ENCODE measurements at places on chromosomes 13 and 19.
A peak's percentile ranks its signal among the peaks of the same experiment; 100 is the strongest.

DNA sequence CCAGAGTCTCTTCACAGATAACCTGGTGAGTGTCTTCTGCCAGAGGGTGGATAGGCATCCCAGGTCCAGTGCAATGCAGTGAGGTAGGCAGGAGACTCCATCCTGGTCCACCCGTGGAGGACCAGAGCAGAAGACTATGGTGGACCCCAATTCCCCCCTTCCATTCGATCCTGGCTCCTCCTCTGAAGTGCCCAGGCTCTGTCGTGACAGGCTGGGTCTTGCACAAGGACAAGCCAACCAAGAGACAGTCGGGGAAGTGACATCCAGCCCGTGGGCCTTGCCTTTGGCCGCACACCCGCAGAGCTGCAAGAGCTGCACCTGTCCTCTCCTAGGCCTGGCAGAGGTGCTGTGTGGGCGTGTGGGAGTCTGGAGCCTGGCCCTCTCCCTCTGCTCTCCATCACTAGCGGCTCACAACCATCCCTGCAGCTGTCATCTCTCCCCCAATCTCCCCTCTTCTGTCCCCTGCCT, 3.1 kb downstream of the ZNF784 start:
- DNase-seq, result no peak

DNA sequence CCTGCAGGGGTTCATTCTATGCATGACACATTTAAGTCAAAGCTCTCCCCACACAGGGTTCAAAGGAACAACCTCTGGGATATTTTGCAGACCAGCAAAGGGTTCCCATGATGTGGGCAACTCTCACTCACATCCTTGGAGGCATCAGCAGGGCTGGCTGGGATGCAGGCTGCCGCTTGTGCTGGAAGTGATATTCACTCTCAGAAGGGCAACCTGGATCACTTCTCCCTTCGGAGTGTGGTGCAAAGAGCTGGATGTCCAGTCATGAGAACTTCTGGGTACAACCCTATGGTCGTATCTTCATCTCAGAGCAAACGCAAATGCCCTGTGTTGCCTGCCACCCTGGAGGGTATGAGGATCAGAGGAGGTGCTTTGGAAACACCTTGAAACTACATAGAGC, 98.6 kb downstream of the ZDHHC20 start:
- DNase-seq, result no peak

DNA sequence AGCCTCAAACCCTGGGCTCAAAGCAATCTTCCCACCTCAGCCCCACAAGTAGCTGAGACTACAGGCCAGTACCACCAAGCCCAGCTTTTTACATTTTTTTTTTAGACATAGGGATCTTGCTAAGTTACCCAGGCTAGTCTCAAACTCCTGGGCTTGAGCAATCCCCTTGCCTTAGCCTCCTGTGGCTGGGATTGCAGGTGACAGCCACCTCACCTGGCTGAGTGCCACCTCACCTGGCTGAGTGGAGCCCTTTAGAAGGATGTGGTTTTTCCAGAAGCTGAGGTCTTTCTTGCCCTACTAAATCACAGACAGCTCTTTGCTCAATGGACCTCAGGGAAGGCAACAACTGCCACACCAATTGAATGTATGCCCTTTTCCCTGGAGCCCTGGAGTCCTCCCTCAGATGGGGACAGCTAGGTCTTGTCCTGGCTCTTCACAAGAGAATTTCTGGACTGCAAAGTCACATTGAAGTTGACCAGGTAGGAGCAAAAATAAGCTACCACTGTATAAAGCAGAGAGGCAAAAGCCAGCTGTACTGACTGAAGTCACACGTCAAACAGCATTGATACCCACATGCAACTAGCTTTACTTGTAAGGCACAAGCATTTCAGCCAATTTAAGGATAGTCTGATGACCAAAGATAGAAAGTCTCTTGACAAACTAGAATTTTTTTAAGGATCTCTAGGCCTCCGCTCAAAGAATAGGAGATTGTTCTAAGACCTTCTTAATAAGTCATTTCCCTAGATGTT, 14.0 kb downstream of the PDX1 start:
- no peak for DNase-seq

GRCh38 chr19:10565567-10566407, at the start of gene KRI1:
Gene KRI1, minus strand, starts transcription at chr19:10566010. Its CDS starts 11 bp downstream, at chr19:10565999.
- DNase-seq, result peak; percentile 91

- no peak for DNase-seq
Measured at GRCh38 chr13:51232328-51232727, 10.1 kb downstream of the FAM124A start.

DNA sequence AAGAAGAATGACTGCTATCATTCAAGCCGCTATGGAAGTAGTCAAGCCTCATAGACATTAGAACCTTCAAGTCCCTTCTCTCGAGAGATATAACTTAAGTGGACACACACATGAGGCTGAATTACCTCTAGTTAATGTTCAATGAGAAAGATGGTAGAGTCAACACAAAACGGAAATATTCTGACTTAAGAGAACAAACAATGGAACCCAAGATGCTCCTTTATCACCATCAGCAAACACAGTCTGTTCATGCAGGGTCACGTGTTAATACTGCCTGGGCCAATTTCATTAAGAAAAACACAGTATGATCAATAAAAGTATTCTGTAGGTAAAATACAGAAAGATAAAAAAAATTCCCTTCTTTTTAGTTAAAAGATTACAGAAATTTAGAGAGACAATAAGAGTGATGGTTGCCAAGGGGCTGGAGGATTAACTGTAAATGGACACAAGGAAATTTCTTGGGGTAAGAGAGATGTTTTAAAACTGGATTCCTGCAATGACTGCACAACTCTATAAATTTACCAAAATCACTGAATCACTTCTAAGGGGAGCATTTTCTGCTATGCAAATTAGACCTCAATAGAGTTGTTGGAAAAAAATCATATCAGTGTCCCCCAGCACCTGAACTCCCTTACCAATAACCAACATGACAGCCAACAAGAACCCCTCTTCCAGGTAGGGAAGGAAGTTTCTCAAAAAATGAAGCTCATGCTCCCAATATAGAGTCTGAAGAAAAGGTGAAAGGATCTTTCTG, 256.6 kb downstream of the ABCC4 start:
- DNase-seq, result no peak

DNA sequence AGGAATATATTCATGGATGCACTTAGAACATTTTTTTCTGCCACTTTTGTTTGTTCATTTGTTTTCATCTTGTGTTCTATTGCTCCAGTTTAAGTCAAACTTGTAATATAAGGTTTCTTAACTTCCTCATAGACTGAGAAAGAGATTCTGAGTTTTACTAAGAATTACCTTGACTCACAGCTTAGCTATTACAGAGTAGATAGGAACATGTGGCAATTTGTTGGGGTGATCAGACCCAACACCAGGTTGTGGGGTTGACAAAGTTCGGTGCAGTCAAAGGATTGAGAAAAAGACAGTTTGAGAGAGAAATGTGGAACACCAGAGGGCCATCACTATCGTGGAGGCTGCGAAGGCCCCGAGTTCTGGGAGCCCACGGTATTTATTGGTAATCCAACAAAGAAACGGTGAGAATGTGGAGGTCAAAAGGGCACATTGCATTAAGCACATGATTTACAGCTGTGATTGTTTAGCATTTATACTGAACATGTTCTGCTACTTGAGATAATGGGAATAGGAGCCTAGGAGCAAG, 2526.0 kb downstream of the PCDH9 start:
- DNase-seq, result no peak

DNA sequence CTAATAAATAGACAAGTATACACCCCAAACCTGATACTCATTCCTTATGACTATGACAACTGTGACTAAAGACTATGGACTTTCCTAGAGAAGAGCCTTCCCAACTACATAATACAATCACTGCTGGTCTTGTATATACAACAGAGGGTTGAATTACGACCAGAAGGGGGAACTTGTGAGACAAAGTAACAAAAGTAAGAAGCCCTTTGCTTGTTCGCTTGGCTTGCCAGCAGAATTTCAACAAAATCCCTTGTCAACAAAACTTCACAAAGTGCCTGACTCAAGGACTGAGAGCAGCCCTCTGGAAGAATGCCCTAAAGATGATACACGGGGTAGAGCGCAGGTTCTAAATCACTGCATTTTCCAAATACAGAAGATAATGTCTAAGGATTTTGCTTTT, 99.4 kb downstream of the WASF3 start:
- no peak for DNase-seq

GRCh38 chr13:25168790-25169189, 3.3 kb downstream of the AMER2 start:
- no peak for DNase-seq

- no peak for DNase-seq
Measured at GRCh38 chr13:58547419-58547818, 915.9 kb downstream of the PCDH17 start.

- DNase-seq, result peak; percentile 94
Measured at GRCh38 chr19:46600384-46601317, 479 bp upstream of the CALM3 start.
